Tibial artery (tissue), 4 donors: ENCODE measurements at places on chromosomes 4 and X.

GRCh38 chrX:44898411-44899221 lies 25.6 kb downstream of the KDM6A start:
- no peak for DNase-seq

DNA sequence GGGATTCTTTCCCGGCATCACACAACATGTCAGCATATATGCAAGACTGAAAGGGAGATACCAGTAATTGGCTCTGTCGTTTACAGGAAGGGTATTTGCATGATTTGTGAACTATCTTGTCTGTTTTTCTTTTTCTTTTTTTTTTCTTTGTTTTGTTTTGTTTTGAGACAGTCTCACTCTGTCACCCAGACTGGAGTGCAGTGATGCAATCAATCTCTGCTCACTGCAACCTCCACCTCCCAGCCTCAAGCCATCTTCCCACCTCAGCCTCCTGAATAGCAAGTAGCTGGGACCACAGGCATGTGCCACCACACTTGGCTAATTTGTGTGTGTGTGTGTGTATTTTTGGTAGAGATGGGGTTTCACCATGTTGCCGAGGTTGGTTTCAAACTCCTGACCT lies 262.7 kb upstream of the F9 start:
- DNase-seq, result no peak

GRCh38 chr4:55364691-55365344 lies 18.8 kb downstream of the SRD5A3 start:
- no peak for DNase-seq

DNA sequence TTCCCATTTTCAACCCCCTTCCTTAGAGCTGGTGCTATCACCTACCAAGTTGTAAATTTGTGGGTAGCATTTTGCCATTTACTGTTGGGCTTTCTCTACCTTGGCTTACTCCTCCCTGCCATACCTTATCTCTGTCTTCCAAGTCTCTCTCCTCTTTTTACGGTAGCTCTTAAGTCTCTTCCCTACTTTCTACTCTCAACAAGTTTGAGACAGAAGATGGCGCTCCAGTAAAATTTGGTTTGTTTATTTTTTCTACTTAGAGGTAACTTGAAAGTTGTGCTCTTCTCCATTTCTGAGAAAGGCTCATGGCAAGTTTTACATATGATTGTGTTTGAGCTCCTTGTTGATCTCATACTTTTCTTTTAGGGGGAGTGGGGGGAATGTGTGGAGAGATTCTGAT lies 1508.1 kb downstream of the TECRL start:
- no peak for DNase-seq

- DNase-seq, result no peak
Observed at GRCh38 chrX:131725001-131725654, 181.3 kb downstream of the OR13H1 start.

- DNase-seq, result no peak
Observed at GRCh38 chrX:39898147-39898546, 199.6 kb downstream of the BCOR start.

- no peak for DNase-seq
Observed at GRCh38 chrX:70482300-70482699, 37.7 kb downstream of the DLG3 start.

GRCh38 chr4:140014284-140014683 lies 139.7 kb downstream of the MAML3 start:
- no peak for DNase-seq
